Activated T-cell treated with anti-CD3 and anti-CD28 coated beads, Interleukin-2, amount 50 U/mL, for 72 hours (primary cell): ENCODE measurements at places on chromosomes 13 and 19. TPM values are rescaled to one million over a fixed set of nuclear protein-coding genes. Genes with fewer than 3 reads are reported as not detected.

The MAB21L1 gene
- total RNA-seq, result not detected

- no peaks in the 10 kb centered on the region for H3K27me3 ChIP-seq
- peak overlapping the region; percentile 99 for H3K27ac ChIP-seq
- peak; percentile 73 for DNase-seq
- peak overlapping the region; percentile 92 for H3K4me3 ChIP-seq
- H3K4me1 ChIP-seq, result peaks cover 93% of the 10 kb centered on the region
Measured at GRCh38 chr13:46165485-46166223, 16.3 kb downstream of the LCP1 start.

DNA sequence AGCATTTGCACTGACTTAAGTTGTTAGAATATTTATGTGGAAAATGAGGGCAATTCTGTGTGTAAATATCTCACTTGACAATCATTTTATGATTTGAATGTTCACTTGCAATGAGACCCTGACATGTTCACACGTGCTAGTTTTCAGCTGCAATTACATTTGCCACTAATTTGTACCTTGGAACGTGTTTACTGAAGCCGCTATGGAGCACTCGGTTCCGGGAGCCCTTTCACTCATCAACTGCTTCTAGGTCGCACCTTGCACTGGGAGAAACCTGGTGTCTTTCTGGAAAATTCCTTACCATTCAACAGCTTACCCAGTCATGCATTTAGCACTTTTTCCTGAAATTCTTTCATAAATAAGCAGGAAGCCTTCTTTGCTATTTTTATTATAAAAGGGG, 229.6 kb downstream of the ZIC5 start:
- no peaks in the 10 kb centered on the region for H3K27me3 ChIP-seq
- no peak overlapping the region for H3K27ac ChIP-seq
- H3K36me3 ChIP-seq, result no peaks in the 10 kb centered on the region
- DNase-seq, result no peak
- H3K4me1 ChIP-seq, result no peaks in the 10 kb centered on the region

DNA sequence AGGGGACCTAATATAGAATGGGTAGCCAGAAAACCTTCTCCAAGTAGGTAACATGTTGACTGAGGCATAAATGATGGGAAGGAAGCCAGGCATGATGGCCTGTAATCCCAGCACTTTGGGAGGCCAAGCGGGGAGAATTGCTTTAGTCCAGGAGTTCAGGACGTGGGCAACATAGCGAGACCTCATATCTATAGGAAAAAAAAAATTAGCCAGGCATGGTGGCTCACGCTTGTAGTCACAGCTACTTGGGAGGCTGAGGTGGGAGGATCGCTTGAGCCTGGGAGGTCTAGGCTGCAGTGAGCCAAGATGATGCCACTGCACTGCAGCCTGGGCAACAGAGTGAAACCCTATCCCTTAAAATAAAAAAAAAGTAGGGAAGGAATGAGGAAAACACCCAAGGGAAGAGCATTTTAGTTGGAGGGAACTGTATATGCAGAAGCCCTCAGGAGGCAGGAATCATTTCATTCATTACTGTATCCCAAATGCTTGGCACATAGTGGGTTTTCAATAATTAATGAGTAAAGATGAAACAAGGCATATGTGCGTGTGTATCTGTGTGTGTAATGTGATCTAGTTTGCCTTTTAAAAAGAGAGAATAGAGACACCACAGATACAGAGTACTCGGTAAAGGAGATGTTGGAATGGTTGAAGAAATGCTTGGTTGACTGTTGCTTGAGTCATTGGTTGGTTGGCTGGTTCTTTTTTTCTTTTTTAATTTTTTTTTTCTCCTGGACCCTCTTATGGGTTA, 2.2 kb upstream of the NUP62 start:
- H3K4me3 ChIP-seq, result peak overlapping the region; percentile 36
- H3K4me1 ChIP-seq, result peaks cover 71% of the 10 kb centered on the region
- no peak for DNase-seq
- peaks cover 26% of the 10 kb centered on the region for H3K36me3 ChIP-seq
- peak overlapping the region; percentile 5 for H3K27ac ChIP-seq

DNA sequence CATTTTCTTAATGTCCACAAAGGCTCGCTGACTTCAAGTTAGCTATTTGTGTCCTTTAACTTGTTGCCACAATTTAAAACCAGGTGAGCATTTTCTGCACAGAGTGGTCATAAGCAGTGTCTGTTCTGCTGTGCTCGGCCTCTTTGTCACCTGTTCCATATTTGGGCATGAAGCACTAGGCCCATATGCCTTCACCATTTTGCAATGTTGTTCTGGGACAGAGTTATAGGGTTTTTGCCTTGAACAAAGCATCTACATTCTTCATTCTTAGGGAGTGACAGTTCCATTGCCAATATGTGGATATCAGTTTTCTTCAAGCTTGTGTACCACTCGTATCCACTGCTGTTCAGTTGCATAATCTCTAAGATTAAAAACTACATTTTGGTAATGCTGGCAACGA, 56.1 kb downstream of the LRCH1 start:
- no peak overlapping the region for H3K4me3 ChIP-seq
- peaks cover 40% of the 10 kb centered on the region for H3K4me1 ChIP-seq
- no peaks in the 10 kb centered on the region for H3K36me3 ChIP-seq
- H3K27me3 ChIP-seq, result no peaks in the 10 kb centered on the region
- H3K27ac ChIP-seq, result no peak overlapping the region
